ENCODE measurements at places on chromosomes 4 and X.
A peak's percentile ranks its signal among the peaks of the same experiment; 100 is the strongest.

GRCh38 chr4:33150525-33150910 lies 2430.3 kb downstream of the PCDH7 start:
- no peak for DNase-seq

GRCh38 chrX:21176921-21177571 lies 197.2 kb upstream of the CNKSR2 start:
- no peak for DNase-seq

- DNase-seq = no peak
Measured at GRCh38 chrX:37846141-37846540, 1.2 kb downstream of the DYNLT3 start.

GRCh38 chr4:151760712-151761661 lies at the start of gene GATB:
Gene GATB (minus strand): TSS chr4:151761007. CDS start chr4:151760982, 25 bp downstream.
- DNase-seq = peak; percentile 96

- no peak for DNase-seq
Measured at GRCh38 chr4:183249854-183250253, 70.2 kb downstream of the CLDN22 start.

- DNase-seq = no peak
Measured at GRCh38 chr4:23878246-23878891, 11.5 kb downstream of the PPARGC1A start.

GRCh38 chr4:150126201-150126863 lies 48.1 kb downstream of the DCLK2 start:
- DNase-seq = no peak

DNA sequence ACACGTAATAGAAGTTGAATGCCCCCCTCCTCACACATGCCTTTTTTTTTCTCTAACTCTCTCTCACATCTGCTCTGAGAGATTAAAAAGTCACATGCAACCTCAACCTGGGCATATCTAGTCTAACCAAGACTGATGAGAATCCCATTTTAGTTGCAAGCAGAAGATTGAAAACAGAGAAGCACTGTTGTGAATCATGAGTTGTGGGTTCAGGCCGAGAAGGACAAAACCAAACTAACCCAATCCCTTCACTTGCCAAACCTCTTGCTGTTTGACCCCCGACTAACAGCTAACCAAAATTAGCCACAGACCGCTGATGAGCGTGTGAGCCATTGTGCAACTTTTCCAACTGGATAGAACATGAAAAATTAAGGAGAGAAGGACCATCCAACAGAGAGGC lies 31.8 kb downstream of the CXCL1 start:
- no peak for DNase-seq

DNA sequence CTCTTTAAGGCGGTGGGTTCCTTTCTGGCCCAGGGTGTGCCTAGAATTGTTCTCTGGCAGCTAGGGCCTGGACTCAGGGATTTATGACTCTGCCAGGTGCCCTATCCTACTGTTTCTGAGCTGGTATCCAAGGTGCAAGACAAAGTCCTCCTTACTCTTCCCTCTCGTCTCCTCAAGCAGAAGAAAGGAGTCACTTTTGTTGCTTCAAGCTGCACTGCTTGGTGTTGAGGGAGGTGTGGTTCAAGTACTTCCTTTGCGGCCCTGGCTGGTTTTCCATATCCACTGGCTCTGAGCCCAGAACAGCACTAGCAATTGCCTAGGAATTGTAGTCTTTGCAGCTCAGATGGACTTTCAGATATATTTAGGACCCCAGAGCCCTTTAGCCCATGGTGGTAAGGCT lies 39.3 kb downstream of the RTL3 start:
- DNase-seq = no peak

- no peak for DNase-seq
Measured at GRCh38 chrX:1433646-1434357, 18.9 kb downstream of the ASMTL start.
